ENCODE measurements at places on chromosomes 5 and 9.

DNA sequence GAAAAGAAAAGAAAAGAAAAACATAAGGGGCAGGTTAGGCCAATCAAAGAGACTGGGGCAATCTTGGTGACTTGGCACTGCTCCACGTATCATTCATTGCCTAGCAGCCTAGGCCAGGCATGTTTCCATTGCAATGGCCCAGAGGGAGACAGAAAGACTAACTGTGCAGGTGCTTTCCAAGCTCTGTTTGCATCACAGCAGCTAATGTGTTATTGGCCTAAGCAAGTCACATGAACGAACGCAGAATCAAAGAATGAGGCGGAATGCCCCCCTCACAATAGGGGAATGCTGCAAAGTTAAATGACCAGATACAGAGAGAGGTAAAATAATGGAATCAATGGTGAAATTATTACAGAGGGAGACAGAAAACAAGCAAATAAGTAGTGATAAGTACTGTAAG, 11.1 kb upstream of the VPS13A start:
- DNase-seq, result no peak

DNA sequence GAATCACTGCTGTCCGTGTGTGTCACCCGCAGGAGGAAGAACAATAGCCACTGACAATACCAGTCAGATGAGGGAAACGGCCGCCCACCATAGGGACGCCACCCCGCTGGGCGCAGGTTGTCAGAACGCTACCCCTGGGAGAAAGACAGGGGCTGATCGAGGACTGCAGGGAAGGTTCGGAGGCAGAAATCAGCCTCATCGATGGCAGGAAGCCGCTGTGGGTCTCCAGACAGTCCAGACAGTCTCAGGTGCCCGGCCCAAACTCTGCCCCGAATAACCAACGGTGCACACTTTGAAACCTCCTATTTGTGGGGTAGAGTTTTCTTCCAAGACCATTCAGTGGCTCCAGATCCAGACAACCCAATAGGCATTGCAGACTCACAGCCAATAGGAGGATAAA, 181.5 kb downstream of the ROR2 start:
- DNase-seq, result no peak

GRCh38 chr9:121839726-121840500, 188.5 kb downstream of the DAB2IP start:
- no peak for DNase-seq

GRCh38 chr5:74575741-74576538, 64.6 kb downstream of the ENC1 start:
- DNase-seq, result no peak

DNA sequence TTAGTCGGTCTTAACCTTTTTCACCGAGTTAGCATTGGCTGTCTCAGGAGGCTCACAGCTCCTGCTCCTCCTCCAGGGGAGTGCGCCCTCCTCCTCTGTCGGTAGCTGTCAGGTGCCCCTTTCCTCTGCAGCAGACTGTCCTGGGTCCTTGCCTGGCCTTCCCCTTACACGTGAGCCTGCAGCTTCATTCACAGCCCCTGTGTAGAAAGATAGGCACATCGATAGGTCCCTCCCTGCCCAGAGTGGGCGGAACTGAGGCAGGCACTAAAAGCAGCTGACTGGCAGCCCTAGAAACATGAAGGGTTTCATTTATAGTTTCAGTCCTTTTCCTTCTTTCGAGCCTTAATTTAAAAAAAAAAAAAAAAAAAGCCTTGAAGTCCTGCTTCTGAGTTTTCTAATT, 17.2 kb downstream of the TENT4A start:
- DNase-seq, result no peak

DNA sequence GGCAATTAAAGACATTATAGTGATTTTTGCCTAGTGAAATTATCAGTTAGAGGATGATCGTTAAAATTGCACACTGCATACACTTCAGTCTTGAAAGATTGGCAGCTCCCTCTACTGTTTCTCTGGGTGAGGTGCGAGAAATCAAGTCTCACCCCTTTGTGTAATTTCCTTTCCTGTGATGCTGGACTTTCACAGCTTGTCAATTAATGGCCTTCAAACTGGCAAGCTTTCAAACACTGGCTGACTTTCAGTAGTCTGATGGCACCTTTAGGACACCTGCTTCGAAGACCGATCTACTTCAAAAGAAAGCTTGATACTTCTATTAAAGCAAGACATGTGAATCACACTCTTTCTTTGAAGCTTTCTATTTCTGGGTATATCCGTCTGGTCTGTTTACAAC, 706.7 kb upstream of the PTPRD start:
- no peak for DNase-seq
